Activated gamma-delta T cell (primary cell): ENCODE measurements at places on chromosomes 13 and 19.
A peak's percentile ranks its signal among the peaks of the same experiment; 100 is the strongest.

GRCh38 chr19:18232540-18233223, 6.4 kb upstream of the PDE4C start:
- no peak for DNase-seq

- no peak for DNase-seq
These were observed 6.3 kb downstream of the TMEM161A start for GRCh38 chr19:19131989-19132388.

DNA sequence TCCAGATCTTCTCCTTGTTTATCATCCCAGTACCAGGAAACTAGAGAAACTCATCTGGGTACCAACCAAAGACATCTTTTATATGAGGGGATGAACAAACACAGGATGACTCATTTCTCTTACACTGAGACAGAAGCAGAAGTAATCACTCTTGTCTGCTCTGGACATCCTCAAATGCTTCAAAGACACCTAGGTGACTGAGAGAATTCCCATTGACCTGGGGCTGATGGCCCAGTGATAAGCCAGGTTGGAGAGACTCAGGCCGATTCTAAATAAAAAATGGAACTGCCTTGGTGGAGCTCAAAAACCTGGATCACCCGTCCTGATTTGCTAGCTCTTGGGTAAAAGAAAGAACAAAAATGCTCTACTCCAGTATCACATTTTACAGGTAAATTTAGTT, 182.2 kb downstream of the ZNF486 start:
- DNase-seq, result no peak

- DNase-seq, result no peak
These were observed at the start of gene MISP3 for GRCh38 chr19:14072535-14073260. MISP3 (plus strand) TSS chr19:14072786; CDS start chr19:14073310, 524 bp downstream.

DNA sequence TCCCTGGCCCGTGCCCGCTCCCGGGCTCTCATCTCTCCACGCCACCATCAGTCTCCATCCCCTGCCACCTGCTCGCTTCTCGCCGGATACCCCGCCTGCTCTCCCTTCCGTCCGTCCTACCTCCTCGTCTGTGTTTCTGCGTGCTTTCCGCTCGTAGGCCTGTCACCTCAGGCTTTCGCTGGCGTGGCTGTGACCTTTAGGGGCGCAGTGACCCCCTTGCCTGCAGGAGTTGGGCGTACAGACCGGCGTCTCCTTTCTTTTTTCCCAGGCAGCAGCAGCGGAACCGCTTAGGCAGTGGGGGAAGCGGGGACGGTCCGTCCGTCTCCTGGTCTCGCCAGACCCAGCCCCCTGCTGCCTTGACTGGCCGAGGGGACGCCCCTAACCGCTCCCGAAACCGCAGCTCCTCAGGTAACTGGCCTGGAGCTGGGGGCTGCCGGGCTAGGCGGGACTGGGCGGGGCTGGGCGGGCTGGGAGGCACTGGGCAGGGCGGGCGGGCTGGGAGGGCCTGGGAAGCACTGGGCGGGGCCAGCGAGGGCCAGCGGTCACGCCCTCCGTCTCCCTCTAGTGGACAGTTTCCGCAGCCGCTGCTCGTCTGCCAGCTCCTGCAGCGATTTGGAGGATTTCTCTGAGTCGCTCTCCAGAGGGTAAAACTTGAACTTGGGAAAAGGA, 6.3 kb downstream of the PGLYRP1 start:
- peak; percentile 52 for DNase-seq
